ENCODE measurements at places on chromosomes 3 and 15. TPM values are rescaled to one million over a fixed set of nuclear protein-coding genes. Genes with fewer than 3 reads are reported as not detected.

Gene BRPF1
- total RNA-seq = 19.2 TPM

Gene ARRDC4
- total RNA-seq = 0.20 TPM

Gene SLC12A1
- not detected for total RNA-seq

Gene ZPLD1
- not detected for total RNA-seq

Gene AQP9
- total RNA-seq = 0.05 TPM

Gene DUOX1
- not detected for total RNA-seq

Gene CHCHD4
- total RNA-seq = 37.8 TPM

Gene NT5DC2
- 99.3 TPM for total RNA-seq

Gene TMEM108
- not detected for total RNA-seq

Gene ARNT2
- total RNA-seq = 19.3 TPM
